ENCODE measurements at places on chromosomes 3 and 15.

GRCh38 chr3:138336454-138336999 is 6.9 kb upstream of the NME9 start:
- DNase-seq = no peak

- DNase-seq = no peak
These were observed 92.4 kb upstream of the WNT5A start for GRCh38 chr3:55579496-55579895.

GRCh38 chr3:52874160-52874701 is 23.1 kb downstream of the STIMATE start:
- DNase-seq = no peak

- DNase-seq = no peak
These were observed 29.6 kb upstream of the TBC1D21 start for GRCh38 chr15:73843787-73844186.

DNA sequence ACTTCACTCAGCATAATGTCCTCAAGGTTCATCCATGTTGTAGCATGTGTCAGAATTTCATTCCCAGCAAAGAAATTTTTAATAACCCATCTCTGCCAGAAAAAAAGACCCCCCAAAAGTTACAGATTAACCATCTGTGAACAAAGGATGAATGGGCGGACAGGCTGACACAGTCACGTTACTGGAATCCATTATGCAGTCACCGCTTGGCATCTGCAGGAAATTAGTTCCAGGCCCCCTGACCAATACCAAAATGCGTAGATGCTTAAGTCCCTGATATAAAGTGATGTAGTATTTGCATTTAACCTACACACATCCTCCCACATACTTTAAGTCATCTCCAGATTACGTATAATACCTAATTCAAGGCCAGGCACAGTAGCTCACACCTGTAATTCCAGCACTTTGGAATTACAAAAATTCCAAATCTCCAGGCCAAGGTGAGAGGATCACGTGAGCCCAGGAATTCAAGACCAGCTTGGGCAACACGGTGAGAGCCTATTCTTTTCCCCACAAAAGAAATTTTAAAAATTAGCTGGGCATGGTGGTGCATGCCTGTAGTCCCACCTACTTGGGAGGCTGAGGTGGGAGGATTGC is 1.5 kb upstream of the SLC12A8 start:
- no peak for DNase-seq

- no peak for DNase-seq
These were observed at the start of gene MKRN2OS for GRCh38 chr3:12545473-12545791. Gene MKRN2OS (minus strand): TSS chr3:12545499. CDS start chr3:12545464, 35 bp downstream.

DNA sequence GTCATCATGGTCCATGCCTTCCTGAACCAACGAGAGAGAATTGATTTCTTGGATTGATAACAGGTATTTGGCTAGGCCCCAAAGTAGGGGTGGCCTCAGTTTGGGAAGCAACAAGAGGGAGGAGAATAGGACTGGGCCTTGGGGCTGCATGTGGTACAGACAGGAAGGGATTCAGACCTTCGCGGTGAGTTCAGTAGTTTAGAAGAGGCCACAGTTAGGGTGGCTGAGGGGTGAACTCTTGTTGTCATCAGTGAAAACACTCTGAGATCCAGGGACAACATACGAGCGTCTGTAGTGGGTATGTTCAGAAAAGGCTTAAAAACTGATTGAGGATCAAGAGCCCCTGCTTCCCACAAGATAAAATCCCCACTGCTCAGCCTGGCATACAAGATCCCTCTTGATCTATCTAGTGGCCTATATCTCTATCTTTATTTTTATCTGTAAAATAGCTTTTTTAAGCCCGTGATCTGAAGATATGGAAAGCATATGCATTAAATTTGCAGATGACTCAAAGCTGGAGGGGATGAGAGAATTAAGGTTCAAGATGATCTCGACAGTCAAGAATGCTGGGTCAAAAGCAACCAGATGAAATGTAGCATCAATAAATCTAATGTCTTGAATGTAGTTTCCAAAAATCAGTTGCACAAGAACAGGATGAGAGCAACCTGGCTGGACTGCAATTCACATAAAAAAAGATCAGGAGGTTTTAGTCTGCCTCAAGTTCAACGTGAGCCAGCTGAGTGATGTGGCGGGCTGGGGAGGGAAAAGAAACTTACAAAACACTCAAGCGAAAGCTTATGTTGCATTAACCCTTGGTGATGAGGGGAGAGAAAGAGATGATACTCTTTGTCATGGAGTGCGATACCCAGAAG is 221.1 kb upstream of the TLE3 start:
- DNase-seq = no peak

- DNase-seq = no peak
These were observed 37.1 kb downstream of the QTRT2 start for GRCh38 chr3:114093596-114093995.

GRCh38 chr3:43699864-43700263 is 9.1 kb downstream of the ABHD5 start:
- DNase-seq = no peak

- no peak for DNase-seq
These were observed 77.0 kb upstream of the PLSCR5 start for GRCh38 chr3:146682171-146682570.

GRCh38 chr15:40739854-40740253 is 15.2 kb downstream of the RMDN3 start:
- no peak for DNase-seq

DNA sequence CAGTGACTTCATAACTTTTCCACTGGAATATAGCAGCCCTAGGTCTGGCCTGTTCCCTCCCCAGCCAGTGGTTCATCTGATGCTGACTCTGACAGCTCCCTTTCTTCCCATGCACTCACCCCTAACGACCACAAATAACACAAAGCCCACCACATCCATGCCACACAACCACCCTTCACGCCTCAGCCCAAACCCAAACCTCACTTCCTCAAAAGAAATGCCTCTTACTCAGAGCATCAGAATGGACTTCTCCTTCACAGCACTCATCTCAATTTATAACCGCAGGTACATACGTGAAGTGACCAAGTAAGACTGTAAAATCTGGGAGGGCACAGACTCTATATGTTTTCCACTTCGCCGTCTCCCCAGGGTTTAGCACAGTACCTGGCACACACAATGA is 1.1 kb downstream of the RBSN start:
- peak; percentile 20 for DNase-seq

DNA sequence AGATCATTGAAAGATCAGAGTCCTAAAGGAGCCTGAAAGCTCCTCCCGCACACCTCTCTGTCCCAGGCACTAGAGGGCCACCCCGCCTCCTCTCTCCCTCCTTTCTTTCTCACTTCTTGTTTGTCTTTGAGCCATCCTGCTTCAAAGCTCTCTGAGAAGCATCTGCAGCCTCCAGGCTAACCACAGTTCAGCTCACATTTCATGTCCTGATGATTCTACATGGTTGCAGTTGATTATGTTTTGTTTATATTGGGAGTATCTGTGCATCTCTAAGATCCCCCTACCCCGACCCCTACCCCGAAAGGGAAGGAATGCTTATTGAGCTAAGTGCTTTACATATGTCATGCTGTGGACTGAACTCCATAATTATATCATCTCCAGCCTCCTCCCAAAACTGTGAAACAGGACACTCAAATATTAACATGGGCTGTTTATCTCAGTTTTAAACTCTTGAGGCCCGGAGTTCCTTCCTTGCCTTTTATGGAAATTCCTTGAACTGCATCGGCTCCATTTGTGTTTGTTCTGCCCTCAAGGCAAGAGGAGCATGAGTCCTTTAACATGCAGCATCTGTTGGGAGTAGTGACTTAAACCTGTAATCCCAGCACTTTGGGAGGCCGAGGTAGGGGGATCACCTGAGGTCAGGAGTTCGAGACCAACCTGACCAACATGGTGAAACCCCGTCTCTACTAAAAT is 30.9 kb downstream of the MGLL start:
- DNase-seq = no peak

GRCh38 chr3:59654123-59654479 is 604.3 kb upstream of the CFAP20DC start:
- no peak for DNase-seq

DNA sequence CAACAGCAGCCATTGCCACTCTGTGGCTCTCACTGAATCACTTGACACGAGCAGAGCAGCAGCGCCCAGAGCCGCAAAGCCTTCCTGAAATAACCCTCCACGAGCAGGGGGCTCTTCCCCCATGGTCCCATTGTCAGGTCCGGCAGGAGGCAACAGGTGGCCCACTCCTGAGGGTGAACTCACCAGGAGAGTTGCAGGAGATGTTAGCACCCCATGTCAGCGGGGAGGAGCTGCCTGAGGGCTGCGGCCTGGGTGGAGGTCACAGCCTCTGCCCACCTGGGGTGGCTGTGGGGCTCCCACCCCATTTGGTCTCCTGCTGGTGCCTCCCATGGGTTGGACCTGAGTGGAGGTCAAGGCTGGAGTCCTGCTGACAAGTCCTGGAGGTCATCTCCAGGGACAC is 12.3 kb upstream of the C3orf22 start:
- DNase-seq = no peak

DNA sequence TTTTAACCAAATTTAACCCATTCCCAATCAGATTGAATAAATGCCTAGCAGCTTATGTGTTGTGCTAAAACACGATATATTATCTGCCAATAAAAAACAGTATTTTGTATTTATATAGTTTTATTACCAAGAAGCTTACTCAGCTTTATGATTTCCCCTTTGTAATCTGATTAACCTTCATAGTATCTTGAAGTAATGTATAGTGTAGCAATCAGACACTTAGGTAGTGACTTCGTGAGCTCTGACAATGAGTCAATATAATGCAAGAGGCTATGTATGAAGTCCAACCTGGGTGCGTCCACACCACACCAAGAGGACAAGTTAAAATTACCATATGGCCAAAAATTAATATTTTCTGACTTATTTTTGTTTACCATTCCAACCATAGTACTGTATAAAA is 2.1 kb upstream of the CNBP start:
- DNase-seq = no peak

DNA sequence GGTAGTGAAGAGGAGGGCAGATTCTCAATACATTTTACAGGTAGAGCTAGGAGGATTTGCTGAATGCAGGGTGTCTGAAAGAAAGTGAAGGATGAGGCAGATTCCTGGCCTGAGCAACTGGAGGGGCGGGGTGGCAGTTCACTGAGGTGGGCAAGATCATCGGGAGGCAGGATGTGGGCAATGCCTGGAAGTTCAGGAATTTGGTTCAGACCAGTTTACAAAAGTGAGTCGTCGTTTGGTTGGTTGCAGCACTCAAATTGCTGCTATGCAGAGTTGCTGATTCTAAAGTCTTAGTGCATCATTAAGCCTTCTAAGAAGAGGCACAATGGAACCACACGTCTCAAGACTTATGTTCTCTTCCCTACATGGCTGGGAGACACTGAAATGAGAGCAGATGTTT is 134.0 kb downstream of the MFSD1 start:
- DNase-seq = no peak

DNA sequence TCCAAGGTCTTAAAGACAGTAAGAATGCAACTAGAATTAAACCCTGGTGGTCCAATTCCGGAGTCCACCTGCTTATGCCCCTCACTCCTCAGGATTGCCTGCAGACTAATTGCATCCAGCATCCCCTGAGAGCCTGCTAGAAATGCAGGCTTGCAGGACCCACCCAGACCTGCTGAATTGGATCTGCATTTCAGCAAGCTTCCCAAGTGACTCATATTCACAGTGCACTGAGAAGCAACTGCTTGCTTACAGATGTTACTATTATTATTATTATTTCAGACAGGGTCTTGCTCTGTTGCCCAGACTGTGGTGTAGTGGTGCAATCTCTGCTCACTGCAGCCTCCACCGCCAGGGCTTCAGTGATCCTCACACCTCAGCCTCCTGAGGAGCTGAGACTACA is 83.5 kb upstream of the VGLL4 start:
- no peak for DNase-seq

GRCh38 chr3:190182418-190183043 is 61.8 kb upstream of the P3H2 start:
- no peak for DNase-seq

GRCh38 chr15:71444032-71444810 is 328.9 kb downstream of the THSD4 start:
- no peak for DNase-seq

GRCh38 chr3:58261954-58262666 is 24.5 kb downstream of the ABHD6 start:
- DNase-seq = no peak

- no peak for DNase-seq
These were observed 285.4 kb downstream of the CNTN3 start for GRCh38 chr3:74329096-74329495.

GRCh38 chr3:127762077-127762786 is 60.1 kb downstream of the MGLL start:
- no peak for DNase-seq

- DNase-seq = peak; percentile 42
These were observed 4.0 kb downstream of the FBXL22 start for GRCh38 chr15:63601026-63601703.

GRCh38 chr3:141737678-141738021 is 448 bp upstream of the RNF7 start:
- no peak for DNase-seq

DNA sequence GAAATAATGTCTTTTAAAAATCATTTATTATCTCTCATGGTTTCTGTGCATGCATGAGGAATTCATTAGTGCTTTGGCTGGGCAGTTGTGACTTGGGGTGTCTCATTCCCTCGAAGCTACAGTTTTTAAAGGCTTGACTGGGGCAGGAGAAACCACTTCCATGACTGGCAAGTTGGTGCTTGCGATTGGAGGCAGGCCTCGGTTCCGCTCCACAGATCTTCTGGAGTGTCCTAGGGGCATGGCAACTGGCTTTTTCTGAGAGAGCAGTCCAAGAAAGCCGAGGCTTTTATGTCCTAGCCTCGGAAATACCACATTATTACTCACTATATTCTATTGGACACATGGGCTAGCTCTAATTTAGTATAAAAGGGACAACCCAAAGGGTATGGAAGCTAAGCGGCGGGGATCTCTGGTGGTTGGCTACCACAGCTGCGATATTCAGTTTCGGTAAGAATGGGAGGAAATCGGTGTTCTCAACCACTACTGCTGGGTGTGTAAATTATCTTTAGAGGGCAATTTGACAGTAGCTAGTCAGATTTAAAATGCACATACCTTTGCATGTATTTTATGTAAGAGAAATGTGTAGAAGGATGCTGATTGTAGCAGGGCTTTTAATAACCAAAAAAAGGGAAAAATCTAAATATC is 48.8 kb upstream of the TOP2B start:
- no peak for DNase-seq

DNA sequence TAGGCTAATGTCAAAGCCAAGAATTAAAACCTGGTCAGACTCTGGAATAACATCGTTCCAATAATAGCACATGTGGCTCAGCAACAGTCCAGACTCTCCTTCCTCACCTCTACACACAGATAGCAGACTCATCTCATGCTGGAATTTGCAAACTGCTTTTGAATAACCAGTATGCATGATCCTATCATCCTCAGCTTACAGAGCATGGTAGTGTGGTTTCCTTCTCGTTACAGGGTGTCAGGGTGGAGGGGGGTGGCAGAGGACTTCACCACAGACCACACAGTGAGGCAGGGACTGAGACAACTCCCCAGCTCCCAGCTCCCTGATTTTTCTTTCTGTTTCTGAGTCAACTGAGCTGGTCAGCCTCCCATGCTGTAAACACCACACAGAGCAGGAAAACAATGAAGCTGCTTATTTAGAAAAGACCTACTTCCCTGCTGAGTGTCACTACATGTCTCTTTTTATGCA is 101.6 kb downstream of the RPL22L1 start:
- no peak for DNase-seq

GRCh38 chr3:106114220-106114619 is 245.4 kb upstream of the CBLB start:
- DNase-seq = no peak

- DNase-seq = no peak
These were observed 41.7 kb upstream of the SMAD3 start for GRCh38 chr15:67023517-67024313.
